ENCODE measurements at places on chromosomes 7 and 10.

GRCh38 chr10:86203162-86203905, 163.3 kb downstream of the GRID1 start:
- DNase-seq = no peak

DNA sequence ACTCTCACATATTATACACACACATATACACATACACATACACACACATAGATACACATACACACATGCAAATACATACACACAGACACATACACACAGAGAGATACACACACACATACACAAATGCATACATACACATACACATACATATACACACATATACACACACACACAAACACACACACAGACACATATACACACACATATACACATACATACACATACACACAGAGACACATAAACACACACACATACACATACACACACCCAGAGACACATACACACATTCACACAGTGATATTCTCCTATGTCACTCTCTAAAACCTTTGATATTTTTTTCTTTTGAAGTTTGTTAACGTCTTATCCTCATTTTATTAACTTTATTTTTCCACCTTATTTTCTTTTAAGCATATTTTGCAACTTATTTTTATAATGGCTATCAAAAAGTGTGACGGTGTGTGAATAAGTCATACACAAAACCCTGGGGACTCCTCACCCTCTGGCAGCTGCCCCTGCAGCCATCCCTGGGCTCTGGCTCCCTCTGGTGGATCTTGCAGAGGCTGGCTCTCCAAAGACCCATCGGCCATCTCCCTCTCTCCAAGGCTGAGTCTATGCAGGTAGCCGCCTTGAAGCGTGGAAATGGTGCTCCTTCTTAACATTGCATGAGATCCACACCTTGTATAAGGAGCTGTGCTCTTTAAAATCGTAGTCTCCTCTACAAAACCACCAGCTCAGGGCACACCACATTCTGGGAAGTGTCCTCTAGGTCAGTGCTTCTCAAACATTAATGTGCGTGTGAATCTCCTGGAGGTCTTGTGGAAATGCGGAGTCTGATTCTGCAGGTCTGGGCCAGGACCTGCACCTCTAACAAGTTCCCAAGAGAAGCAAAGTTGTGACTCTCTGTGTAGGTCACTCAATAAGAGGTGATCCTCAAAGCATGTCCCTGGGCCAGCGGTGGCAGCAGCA, 4.1 kb upstream of the C10orf120 start:
- DNase-seq = peak; percentile 8

- no peak for DNase-seq
Measured at GRCh38 chr7:128770233-128770632, 5.4 kb downstream of the OPN1SW start.

GRCh38 chr10:8633909-8634308, 579.4 kb downstream of the GATA3 start:
- DNase-seq = no peak

DNA sequence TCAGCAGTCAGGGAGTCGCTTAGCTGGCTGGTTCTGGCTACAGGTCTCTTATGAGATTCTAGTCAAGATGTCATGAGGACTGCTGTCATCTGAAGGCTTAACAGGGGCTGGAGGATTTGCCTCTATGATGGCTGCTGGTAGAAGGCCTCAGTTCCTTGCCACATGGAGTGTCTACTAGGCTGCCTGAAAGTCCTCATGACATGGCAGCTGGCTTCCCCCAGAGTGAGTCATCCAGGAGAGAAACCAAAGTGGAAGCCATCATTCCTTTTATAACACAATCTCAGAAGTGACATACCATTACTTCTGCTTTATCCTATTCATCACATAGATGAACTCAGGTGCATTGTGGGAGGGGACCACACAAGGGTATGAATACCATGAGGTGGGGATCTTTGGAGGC, 75.1 kb downstream of the EXOC6 start:
- DNase-seq = no peak
